ENCODE measurements at places on chromosomes 3 and 15.

GRCh38 chr3:152719264-152719663, 115.7 kb upstream of the P2RY1 start:
- DNase-seq = peak; percentile 70

- DNase-seq = no peak
Observed at GRCh38 chr3:158447408-158447807, 123.6 kb upstream of the MLF1 start.

GRCh38 chr15:95684126-95684525, 646.4 kb upstream of the NR2F2 start:
- DNase-seq = no peak

DNA sequence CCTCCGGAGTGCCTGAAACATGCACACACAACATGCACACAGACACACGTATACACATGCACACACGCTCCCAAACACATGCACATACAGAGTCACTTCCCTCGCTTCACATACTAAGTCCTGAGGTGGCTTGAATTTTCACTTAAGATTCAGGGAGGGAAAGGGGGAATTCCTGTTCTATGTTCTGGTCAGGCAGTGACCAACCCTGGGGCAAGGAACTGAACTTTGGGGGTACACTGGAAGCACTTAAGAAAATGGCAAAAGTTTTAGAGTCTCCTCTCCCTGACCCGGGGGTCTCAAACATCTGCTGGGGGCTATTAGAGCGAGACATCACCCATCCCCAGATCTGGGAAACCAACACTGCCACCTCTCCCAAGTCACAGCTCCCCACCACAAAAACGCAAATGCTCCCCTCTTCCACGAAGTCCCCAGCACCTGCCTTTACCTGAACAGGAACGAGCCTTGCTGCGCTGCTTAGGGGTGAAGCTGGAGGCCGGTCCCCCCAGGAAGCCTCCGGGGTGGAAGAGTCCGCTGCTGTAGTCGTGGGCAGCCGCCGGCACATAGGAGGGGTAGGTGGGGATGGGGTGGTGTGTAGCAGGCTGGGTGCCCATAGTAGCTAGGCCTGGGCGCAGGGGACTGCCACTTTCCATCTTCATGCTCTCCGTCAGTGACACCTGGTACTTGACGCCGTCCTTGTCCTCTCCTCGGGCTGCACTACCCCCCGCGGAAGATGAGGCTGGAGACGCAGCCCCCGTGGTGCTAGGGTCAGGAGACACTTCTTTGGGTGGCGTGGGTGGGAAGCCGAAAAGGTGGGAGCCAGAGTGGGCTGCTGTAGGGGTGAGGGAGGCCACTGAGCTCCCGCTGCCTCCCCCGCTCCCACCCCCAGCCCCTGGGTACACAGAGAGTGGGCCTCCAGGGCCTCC, 7.5 kb downstream of the GATA2 start:
- peak; percentile 47 for DNase-seq

- no peak for DNase-seq
Observed at GRCh38 chr15:70060993-70061305, 36.8 kb downstream of the TLE3 start.

DNA sequence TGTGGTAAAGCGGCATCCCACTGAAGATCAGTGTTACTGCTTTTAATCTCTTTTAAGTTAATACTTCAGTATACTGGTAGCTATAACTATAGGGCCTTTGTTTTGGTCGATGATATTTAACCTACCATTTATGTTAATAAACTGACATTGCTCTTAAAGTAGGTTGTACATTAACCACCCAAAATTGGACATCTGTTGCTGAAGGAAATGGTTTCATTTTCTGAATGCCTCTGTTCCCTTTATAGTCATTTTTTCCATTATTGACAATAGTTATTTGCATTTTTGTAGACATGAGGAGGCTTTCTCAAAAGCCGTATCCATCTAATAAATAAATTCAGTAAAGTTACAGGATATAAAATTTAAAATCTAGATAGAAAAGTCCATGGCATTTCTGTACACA, 252.4 kb upstream of the UBE2E1 start:
- no peak for DNase-seq

DNA sequence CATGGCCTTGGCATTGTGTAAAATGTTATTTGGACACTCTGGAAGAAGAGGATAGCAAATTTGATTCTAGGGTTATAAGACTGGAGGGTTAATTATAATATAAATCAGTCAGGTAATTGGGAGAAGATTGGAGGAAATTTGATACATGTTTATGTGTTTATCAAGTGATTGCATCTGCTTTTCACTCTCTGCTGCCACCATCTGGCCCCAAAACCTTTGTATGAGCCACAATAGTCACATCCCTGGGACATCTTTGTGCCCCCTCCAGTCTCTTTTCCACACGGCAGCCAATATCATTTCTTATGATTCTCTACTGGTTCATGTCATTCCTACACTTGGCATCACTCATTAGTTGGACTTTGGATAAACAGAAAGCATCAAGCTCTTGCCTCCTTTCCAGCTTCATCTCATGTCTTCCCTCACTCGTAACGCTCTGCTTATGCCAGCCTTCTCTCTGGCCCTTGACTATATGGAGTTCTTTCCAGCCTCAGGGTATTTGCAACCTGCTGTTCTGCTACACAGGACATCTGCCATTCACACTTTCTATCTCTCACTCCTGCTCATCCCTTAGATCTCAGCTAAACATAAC, 602.3 kb upstream of the SUCLG2 start:
- DNase-seq = no peak

GRCh38 chr15:76773234-76773633, 131.9 kb downstream of the SCAPER start:
- DNase-seq = no peak

DNA sequence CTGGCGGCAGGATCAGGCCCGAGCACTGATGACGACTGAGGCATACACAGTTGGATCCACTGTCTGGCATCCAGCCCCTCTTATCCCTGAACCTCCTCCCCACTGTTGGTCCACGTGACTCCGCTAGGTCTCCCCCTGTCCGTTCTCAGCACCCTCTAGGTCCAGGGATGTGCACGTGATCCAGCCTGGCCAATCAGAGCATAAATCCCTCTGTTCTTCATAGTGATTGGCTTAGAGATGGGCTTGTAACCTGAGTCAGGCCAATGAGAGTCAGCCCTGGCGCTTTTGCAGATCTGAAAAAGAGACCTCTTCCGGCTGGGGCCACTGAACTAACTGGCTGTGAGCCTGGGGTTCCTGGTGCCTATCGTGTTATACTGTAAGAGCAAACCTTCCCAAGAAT, 20.5 kb upstream of the IQSEC1 start:
- no peak for DNase-seq

GRCh38 chr3:108103886-108104797, 13.3 kb upstream of the CD47 start:
- DNase-seq = peak; percentile 98

DNA sequence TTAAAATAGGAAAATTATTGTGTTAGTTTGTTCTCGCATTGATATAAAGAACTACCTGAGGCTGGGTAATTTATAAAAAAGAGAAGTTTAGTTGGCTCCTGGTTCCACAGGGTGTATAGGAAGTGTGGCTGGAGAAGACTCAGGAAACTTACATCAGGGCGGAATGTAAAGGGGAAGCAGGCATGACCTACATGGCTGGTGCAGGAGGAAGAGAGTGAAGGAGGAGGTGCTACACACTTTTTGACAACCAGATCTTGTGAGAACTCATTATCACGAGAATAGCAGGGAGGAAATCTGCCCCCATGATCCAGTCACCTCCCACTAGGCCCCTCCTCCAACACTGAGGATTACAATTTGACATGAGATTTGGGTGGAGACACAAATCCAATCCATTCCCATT, 490.7 kb downstream of the RBMS3 start:
- no peak for DNase-seq

DNA sequence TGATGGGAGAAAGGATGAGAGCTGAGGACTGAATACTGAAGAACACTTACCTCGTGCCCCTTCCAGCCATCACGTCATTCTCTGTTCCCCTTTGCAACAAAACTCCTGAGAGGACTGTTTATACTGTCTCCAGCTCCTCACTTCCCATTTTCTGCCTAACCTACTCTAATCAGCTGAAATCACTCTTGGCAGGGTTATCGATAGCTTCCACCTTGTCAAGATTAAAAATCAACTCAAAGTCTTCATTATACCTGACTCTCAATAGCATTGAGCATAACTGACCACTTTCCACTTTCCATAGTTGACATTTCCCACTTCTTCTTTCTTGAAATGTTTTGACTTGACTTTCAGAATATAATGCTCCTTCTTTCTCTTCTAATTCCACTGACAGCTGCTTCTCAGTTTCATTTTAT, 4.3 kb downstream of the BTBD1 start:
- no peak for DNase-seq

DNA sequence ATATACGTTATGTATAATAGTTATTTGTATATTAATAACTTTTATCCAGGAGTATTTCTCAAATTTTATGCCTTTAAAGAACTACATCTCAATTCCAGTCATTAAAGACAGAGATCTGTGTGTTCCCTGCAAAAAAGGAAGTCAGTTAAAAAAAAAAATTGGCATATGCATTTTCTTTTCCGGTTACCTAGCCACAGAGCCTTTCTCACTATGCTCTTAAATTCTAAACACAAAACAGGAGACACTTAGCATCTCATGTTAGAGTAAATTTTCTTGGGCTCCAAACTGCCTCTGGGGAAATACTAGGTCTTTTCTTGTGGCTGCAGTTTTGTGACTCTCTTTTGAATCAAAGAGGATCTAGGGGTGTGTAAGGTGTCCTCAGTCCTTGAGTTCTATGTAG, 105.9 kb downstream of the KCNH8 start:
- peak; percentile 39 for DNase-seq

DNA sequence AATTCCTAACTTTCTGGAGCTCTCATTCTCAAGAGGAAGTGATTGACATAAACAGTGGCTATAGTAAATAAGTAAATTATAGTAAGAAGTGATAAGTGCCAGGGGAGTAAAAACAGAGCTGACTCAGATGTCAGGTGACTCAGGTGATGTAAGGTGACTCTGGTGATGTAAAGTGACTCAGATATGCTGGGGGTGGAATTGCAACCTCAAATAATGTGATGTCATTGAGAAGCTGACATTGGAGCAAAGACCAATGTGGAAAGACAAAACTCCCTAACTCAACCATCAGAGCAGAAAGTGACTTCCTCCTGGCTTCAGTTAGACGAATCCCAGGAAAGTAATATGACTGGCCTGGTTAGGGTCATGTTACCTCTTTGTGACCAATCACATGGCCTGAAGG, 144.2 kb upstream of the SNTN start:
- no peak for DNase-seq

- DNase-seq = no peak
Observed at GRCh38 chr3:168544097-168544957, 448.6 kb upstream of the GOLIM4 start.

DNA sequence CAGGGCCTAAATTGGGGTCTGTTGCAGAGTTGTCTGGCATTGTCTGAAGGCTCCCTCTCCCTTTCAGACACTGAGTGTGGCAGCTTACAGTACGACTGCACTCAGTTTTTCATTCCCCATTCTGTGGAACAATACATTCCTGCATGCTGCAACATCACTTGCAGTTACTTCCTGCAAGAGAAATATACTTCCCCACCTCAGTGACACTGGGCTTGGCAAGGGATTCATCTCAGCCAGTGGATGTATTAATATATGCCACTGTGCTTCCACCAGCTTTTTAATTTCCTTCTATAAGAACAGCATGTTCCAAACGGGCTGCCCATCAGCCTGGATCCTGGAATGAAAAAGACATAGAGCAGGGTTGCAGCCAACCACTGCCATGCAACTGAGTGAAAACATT, 23.1 kb downstream of the B3GALNT1 start:
- no peak for DNase-seq

- DNase-seq = no peak
Observed at GRCh38 chr3:29004885-29005599, 275.8 kb upstream of the RBMS3 start.

- no peak for DNase-seq
Observed at GRCh38 chr3:55484191-55484689, 2.9 kb downstream of the WNT5A start.

DNA sequence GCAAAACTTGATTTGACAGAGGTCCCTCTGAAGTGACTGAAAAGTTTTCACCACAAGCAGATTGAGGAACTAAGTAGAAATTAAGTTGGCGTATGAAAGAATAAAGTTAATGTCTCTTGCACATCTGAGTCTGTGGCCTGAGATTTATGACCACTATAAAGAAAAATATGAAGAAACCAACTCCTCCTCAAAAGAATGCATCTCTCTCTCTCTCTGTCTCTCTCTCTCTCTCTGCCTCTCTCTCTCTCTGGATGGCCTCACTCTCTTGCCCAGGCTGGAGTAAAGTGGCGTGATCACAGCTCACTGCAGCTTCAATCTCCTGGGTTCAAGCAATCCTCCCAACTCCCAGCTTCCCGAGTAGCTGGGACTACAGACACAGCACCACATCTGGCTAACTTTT, 55.2 kb downstream of the RPL22L1 start:
- no peak for DNase-seq

DNA sequence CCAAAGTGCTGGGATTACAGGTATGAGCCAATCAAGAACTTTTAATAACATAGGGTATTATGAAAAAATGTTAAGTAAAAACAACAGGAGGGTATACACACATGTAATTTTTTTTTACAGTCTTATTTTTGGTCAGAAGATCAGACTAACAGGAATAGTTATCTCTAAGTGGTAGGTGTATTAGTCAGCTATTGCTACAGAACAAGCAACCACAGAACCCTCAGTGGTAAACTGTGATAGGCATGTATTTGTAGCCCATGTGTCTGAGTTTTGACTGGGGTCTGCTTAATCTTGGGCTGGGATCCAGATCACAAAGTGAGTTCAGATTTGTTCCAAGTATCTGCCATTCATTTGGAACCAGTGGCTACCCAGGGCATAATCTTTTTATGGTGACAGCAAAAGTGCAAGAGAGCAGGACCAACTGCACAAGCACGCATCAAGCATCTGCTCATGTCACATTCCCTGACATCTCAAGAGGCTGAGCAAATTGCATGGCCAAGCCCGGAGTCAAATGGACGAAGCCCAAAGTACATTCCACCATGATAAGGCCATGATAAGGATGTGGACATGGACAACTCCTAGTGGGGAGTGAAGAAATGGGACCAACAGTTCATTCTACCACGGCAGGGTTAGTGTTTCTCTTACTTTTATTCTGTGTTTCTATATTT, 3.0 kb upstream of the IL5RA start:
- DNase-seq = no peak

- DNase-seq = peak; percentile 74
Observed at GRCh38 chr3:143441516-143442171, 322.1 kb downstream of the CHST2 start.

DNA sequence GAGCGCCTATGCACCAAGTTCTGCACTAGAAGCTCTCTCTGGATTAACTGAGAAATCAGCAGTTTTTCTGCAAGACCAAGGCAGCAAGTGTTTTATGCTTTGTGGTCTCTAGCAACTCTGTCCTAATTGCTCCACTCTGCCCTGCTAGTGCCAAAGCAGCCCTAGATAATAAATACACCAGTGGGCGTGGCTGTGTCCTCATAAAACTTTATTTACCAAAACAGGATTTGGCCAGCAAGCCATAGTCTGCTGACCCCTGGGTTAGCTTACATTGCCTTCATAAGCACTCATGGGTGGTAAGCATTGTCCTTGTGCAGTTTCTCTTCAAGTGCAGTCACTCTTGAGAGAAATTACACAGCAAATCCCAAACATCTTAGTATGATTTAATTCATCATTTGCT, 30.7 kb upstream of the SLC24A5 start:
- no peak for DNase-seq

Data from hematopoietic multipotent progenitor cell treated with erythropoietin and hydrocortisone succinate and interleukin-3 and kit ligand, for 6 days (in vitro differentiated cells).